IPS DF 6.9 (cell line): ENCODE measurements at places on chromosomes 6 and 20.

- DNase-seq, result no peak
These were observed 30.6 kb downstream of the ELMO2 start for GRCh38 chr20:46375771-46376170.

- DNase-seq, result no peak
These were observed 225.9 kb downstream of the MAFB start for GRCh38 chr20:40463171-40463570.

- no peak for DNase-seq
These were observed 382.1 kb upstream of the TSHZ2 start for GRCh38 chr20:52590100-52590499.

GRCh38 chr6:27863962-27864905 is 48.0 kb downstream of the OR2B2 start:
- no peak for DNase-seq

DNA sequence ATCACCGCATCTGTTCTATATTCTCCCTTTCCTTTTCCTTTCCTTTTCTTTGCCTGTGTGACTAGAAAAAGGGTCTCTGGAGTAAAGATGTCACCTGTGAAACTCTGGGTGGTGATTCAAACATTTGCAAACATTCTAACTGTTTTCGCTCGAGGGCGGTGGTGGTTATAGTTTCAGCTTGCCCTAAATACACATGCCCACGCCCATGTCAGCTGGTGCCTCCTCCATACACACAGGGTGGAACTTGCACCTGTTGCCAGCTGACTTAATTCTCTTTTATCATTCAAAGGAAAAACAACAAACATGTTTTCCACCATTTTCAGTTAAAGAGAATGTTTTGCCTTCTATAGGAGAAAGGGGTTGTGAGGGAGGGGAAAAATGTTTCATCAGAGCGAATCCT is 381.9 kb upstream of the ARID1B start:
- no peak for DNase-seq

GRCh38 chr6:125252891-125253290 is 48.9 kb downstream of the HDDC2 start:
- no peak for DNase-seq

DNA sequence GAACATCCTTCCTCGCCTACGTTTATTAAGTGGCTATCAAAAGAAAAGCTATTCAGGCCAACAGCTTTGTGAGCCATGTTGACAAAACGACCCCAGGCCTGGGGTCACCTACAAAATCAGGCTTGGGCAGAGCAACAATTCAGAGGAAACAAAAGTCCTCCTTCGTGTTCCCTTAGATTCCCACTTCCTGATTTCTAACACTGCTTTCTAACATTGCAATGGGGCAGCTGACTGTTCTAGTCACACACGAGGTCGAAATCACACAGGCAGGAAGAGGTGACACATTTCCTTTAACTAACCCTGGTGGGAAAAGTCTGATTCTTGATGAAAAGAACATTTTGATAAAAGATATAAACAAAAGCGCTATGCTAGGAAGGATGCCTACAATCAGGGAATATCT is 31.9 kb downstream of the WDR27 start:
- no peak for DNase-seq

DNA sequence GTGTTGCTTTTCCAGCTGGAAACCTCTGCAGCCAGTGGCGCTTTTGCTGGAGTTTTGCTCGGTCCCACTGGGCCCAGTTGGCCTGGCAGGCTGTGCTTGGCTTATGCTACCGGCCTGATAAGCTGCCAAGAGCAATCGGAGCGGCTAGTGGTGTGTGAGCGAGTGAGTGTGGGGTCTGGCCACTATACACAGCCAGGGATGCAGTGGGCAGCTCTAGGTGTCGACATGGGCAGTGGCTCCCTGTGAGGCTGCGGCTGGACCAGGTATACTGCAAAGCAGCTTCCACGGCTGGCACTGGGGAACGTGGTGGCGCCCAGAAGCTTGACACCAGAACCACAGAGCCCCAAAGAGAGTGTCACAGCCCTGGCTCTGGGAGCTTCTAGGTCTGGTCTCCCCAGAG is 996.5 kb downstream of the GRIK2 start:
- no peak for DNase-seq

DNA sequence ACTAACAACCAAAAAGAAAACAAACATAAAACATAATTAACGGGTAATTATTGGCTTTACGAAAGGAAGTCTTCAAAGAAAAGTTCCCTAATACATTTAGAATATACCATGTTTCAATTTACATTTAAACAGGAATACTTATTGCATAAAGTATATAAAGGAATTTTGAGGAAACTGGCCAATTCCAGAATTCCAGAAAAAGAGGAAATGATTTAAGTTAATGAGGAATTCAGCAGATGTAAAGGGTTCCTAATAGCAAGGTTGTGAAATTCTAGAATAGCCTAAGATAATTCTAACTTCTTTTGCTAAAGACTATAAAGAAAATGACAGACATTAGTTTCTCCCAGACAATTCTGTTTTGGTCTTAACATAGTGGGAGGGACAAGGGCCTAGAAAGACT is 35.0 kb downstream of the DTNBP1 start:
- no peak for DNase-seq

- DNase-seq, result no peak
These were observed 5.5 kb upstream of the NTSR1 start for GRCh38 chr20:62702895-62703852.
